Esophagus muscularis mucosa (tissue), 4 donors: ENCODE measurements at places on chromosomes 13 and 19. TPM values are rescaled to one million over a fixed set of nuclear protein-coding genes. Genes with fewer than 3 reads are reported as not detected.

DNA sequence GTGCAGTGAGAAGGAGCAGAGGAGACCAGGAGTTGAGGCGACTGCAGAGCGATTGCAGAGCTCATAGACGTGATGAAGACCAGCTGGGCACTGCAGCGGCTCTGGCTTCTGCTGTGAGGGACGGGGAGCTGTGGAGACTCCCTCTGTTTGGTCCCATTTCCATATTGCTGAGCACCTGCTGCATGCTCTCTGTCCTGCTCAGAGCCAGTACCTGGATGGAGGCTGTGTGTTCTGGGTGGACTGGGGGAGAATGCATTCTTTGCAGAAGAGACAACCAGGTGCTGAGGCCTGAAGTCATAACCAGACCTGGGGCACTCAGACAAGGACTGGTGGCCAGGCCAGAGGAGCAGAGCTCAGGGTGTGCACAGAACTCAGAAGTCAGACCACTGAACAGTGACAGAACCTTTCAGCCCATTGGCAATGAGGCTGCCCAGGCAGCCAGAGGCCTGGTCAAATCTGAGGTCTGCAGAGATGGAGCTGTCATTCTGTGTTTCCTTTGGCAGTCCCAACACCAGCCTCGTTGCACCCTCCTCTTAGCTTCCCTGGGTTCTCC is 1.3 kb upstream of the A1BG start:
- DNase-seq, result no peak

- DNase-seq, result no peak
Measured at GRCh38 chr19:2221918-2222317, 14.2 kb downstream of the PLEKHJ1 start.

- DNase-seq, result no peak
Measured at GRCh38 chr19:18233224-18233825, 7.1 kb upstream of the PDE4C start.

DNA sequence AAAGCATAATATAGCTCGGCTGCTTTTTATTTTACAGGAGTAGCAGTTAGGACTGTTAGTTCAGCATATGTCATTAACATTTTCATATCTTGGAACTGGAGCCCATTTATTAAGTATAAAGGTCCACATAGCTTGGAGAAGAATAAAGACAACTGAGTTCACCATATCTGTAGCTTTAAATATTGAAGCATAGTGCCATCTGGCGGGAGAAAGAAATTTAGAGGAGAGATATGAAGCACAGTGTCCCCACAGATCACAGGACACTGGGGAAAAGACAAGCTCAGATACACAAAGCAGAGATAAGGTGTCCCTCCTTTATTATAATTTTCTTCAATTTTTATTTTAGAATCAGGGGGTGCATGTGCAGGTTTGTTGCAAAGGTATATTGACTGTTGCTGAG is 104.7 kb upstream of the FREM2 start:
- no peak for DNase-seq

DNA sequence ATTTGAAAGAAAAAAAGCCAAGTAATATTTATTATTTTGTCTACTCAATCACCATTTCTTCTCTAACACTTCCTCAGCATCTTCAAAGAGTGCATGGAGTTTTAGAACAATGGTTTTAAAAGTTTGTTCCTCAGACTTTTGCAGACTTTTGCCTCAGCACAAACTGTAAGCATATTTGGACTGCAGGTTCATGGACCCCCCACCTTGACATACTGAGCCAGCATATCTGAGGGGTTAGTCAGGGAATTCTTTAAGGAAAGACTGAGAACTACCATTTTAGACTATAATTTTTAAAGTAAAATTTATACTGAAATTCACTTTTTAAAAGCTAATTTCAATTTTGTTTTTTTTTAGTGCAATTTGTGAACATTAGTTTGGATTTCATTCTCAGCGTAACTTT is 1676.8 kb upstream of the PCDH20 start:
- no peak for DNase-seq

DNA sequence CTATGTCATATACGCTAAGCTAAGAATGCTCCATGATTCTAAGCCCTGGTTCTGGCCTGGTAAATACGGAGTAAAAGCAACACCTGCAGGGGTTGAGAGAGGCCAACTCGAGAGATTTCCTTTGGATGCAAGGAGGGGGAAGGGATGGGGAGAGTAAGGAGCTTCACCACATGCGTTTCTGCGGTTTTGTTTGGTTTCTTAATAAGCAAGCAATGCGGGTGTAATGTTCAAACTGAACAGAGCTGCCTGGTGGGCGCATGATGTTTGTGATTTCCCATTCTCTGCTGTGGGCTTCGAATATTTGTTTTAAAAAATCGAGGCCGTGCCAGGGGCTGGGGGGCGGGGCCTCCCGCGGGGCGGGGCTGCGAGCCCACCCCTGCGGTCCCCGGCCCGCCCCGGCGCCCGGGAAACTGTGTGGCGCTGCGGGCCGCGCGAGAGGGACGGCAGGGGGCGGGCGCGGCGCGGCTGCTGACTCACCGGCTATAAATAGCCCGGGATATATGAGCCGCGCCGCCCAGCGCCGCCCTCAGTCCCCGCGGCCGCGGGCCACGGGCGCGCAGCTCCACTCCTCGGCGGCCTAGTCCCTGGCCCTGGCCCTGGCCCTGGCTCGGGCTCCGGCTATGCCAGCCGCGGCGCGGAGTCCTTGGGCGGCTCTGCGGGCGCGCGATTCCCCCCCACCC is 5.1 kb downstream of the BBC3 start:
- peak; percentile 96 for DNase-seq

DNA sequence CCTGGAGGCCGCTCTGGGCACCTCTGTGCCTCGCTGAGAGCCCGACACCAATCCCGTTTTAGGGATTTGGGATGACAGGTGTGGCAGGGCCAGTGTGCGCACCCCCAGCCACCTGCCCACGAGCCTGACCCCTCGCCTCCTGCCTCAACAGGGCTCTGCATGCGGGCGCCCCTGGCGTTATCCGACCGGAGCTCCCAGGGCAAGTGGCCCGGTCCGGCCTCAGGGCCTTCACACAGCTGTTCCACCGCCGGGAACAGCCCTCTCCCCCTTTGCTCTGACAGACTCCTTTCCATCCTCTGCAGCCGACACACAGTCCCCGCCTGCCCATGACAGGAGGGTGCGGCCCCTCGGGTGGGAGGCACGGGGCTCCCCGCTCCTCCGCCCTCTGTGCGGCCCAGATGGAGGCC is 7.1 kb upstream of the WDR18 start:
- no peak for DNase-seq

GRCh38 chr13:50593207-50593606 is 250.3 kb downstream of the DLEU7 start:
- DNase-seq, result no peak

DNA sequence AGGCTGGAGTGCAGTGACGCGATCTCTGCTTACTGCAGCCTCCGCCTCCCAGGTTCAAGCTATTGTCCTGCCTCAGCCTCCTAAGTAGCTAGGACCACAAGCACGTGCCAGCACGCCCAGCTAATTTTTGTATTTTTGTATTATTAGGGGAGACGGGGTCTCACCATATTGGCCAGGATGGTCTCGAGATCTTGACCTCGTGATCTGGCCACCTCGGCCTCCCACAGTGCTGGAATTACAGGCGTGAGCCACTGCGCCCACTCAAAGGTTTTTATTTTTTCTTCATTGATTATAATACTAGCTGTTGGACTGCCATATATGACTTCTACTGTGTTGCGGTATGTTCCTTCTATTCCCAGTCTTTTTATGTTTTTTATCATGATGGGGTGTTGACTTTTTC is 569.7 kb upstream of the SLITRK6 start:
- no peak for DNase-seq

GRCh38 chr19:11624069-11624463 is 26.8 kb downstream of the ZNF627 start:
- DNase-seq, result no peak

Gene DMRTC2
- not detected for total RNA-seq
